Kidney glomerular epithelial cell (primary cell): ENCODE measurements at places on chromosomes 7 and 10.

DNA sequence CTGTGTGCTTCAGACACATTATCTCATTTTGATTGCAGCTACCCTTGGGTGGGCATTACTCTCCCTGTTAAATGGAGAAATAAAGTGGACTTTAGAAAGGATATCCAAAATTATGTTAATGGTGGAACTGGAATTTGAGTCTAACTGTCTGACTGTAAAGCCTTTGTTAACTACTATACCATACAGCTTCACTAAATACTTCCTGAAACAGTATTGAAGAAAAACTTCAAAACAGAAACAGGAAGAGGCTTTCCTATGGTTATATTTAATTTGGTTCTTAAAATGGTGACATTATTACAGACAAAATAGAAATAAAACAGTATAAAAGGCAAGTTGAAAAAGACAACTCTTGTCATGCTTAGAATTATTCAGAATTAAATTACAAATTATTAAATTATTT, 25.0 kb downstream of the SPAG6 start:
- DNase-seq, result no peak

DNA sequence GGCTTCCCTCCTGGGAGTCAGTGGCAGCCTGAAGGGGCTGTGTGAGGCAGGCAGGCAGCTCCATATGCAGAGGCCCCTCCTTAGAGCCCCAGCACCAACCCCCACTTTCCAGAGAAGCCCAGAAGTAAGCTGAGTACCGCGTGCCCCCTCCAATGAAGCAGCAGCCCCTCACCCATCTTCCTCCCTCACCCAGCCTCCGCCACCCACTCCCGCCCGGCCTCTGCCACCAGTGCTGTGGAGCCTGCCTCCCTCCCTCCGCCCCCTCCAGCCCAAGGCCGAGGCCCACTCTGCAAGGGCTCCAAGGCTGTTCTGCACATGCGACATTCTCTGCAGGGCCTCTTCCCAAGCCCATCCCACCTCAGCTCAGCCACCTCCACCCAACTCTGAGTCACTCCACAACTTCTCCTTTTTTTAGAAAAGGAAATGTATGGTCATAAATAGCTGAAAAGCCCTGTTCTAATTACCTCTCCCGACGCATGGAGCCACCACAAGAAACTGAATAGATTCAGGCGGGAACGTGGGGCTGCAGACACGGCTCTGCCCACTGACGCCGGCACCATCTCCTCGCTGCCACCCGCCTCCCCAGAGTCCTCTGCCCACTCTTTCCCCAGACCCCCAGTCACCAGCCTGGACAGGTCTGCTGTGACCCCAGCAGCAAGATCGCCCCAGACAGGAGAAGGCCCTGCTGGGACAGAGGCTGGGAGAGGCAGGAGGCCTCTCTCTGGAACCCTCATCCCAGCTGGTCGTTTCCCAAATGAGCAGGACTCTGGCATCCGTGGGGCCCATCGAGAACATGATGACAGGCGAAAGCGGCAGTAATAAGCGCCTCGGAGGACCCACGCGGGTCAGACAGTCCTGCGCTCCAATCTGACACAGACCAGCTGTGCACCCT, 213.9 kb downstream of the MAD1L1 start:
- no peak for DNase-seq

GRCh38 chr7:143452495-143452894, 9.2 kb downstream of the TAS2R60 start:
- no peak for DNase-seq

GRCh38 chr10:36256166-36256565, 614.1 kb upstream of the FZD8 start:
- DNase-seq, result no peak

GRCh38 chr10:19658131-19658530, 158.1 kb upstream of the PLXDC2 start:
- DNase-seq, result no peak

GRCh38 chr10:45487735-45488134, 113.7 kb downstream of the ALOX5 start:
- DNase-seq, result no peak

- no peak for DNase-seq
Measured at GRCh38 chr7:42090056-42090455, 147.0 kb downstream of the GLI3 start.

- peak; percentile 1 for DNase-seq
Measured at GRCh38 chr10:20811131-20811530, 86.0 kb downstream of the NEBL start.

- DNase-seq, result no peak
Measured at GRCh38 chr7:155227788-155228458, 69.8 kb upstream of the INSIG1 start.

GRCh38 chr10:133258818-133259601, 17.7 kb downstream of the ADAM8 start:
- DNase-seq, result peak; percentile 83

- DNase-seq, result peak; percentile 5
Measured at GRCh38 chr10:24814568-24815313, 91.1 kb upstream of the ARHGAP21 start.

DNA sequence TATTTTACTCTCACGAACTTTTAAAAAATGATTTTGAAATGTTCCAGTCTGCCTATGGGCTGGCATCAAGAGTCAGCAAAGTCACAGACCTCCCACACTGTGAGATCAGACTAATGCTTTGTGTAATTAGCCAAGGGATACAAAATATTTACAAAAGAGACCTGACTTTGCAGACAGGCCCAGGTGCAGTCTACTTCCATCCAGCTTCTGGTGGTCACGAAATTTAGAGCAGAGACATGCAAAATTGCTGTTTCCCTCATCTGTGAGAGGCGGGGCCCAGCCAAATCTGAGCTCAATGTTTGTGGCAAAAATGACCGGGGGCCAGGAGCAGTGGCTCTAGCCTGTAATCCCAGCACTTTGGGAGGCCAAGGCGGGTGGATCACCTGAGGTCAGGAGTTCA, 82.5 kb upstream of the PITRM1 start:
- no peak for DNase-seq

GRCh38 chr7:88401009-88401623, 94.4 kb upstream of the STEAP4 start:
- peak; percentile 15 for DNase-seq

- DNase-seq, result peak; percentile 78
Measured at GRCh38 chr10:77274046-77274795, 363.4 kb downstream of the KCNMA1 start.

DNA sequence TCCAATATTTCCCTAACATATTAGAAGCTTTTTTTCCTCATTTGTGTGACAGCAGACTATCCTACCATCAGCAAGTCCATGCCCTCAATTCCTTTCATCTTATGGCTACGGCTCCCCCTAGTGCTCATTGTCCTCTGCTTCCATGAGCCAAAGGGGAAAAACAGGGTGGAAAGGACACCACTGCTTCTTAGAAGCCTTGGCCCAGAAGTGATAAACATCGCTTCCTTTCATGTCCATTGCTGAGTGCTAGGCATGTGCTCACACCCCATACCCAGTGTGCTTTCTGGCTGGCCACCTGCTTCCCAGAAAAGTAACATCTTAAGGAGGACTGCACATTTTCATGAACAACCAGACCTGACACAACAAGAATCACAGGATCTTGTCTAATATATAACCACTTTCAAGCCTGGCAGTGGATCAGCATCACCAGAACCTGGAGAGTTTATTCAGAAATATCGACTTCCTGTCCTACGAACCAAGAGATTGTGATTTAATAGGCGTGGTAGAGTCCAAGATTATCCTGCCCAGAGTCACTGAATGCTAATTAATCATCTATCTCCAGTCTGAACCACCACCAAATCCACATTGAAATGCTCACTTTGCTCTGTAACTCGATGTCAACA, 650.5 kb upstream of the SORCS1 start:
- peak; percentile 75 for DNase-seq

- no peak for DNase-seq
Measured at GRCh38 chr7:39720586-39720985, 97.2 kb downstream of the RALA start.

DNA sequence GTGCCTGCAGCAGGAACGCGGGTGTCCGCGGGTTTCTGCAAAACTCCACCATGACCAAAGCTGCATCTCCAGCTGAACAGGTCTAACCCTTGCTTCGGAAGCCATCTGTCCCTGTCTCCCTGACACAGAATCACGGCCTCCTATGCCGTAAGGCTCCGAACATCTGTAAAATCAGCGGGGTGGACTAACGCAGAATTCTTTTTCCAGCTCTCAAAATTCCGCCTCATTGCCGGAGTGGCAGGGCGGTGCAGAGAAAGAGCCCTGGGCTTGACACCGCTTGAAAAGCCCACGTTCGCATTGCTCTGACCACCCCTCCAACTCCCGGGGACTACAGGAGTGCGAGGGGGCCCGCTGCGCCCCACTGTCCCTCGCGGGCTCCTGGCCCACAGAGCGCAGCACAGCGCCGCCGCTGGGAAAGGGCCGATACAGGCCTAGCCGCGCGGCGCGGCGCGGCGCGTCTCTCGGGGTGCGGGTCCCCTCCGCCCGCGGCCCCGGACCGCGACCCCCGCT, 409 bp downstream of the DNMBP start:
- DNase-seq, result no peak
